ENCODE measurements at places on chromosomes 7 and 10.

- DNase-seq = peak; percentile 73
Measured at GRCh38 chr7:37833107-37833817, 15.1 kb upstream of the NME8 start.

- DNase-seq = no peak
Measured at GRCh38 chr10:69340695-69341094, 62.4 kb downstream of the HK1 start.

DNA sequence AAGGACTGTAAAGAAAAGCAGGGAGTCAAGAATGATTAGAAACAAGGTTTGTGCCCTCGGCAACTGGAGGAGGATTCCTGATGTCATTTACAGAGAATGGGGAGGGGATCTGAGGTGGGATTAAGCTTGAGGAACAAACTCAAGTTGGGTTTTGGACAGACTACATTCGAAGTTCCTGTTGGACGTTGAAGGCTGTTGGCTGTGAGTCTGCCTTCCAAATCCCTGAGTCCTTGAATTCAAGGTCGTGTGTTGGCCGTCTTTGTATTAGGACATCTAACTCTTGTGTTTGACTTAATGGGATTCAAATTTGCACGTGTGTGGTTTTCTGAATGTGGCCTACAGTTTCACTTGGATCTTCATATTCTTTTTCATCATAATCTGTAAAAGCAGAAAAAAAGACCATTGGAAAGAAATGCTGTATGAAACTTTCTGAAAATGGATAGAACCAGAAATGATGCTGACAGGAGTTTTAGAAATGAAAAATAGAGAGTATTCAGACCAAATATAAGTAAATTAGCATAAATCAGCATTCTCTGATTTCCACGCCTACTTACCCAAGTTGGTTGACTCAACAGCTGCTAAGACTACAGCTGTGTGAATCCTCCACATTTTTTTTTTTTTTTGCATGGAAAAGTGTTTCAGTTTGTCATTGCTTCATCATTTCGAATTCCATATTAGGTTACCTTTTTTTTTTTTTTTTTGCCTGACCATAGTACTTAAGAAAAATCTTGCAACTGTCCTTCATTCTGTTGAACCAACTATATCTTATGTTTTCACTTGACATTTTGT, 94.8 kb downstream of the KIAA1217 start:
- no peak for DNase-seq

GRCh38 chr7:85164376-85164775, 22.5 kb downstream of the SEMA3D start:
- DNase-seq = no peak

DNA sequence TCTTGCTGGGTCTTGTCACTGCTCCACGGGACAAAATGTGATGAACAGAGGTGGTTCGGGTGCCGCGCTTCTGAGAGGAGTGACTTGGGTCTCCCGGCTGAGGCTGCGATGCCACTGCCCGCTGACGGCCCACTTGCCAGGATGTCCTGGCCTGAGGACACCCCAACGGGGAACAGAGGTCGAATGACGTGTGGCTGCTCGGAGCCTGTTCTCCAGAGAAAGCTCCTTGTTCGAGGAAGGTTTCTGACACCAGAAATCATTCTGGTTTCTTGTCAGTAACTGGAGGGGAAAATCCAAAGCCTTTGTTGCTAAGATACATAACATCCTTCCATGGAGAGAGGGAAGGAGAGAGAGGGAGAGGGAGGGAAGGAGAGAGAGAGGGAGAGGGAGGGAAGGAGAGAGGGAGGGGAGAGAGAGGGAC, 236.4 kb downstream of the WDR37 start:
- DNase-seq = no peak

DNA sequence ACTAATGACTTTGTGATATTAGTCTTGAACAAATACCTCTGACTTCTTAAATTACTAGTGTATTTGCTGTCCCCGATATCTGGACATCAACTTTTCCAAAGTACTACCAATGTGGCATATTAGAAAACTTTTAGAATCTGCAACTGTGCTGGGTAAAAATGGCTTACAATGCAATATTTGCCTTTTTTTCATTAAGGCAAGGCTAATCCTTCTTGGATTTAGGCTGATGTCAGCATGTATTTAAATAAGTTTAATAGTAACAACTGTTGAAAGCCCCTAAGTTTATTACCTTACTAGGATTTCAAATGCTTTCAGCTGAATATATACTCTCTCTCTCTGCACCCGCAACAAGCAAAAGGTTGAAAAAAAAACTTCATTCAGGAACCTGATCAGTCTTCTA, 1232.3 kb downstream of the REEP3 start:
- no peak for DNase-seq

Data from CD14-positive monocyte (primary cell).